ENCODE measurements at places on chromosomes 4 and X. TPM values are rescaled to one million over a fixed set of nuclear protein-coding genes. Genes with fewer than 3 reads are reported as not detected.

DNA sequence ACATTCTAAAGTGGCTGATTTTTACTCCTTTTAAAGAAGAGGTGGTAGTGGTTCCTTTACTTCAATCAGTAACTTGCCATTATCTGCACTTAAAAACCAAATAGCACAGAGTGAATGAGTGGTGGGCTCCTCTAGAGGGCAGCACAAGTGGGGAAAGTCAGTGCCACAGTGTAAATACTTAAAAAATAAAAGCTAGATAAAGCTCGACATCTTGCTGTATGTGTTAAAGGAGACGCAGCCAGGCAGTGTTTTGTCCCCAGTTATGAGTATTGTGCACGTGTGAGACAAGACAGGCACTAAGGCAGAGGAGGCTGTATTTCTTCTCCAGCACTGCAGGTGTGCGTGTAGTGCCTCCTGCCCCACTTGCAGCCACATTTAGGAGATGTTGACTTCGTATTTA lies 24.6 kb downstream of the NAP1L5 start:
- no peak for DNase-seq

- no peak for DNase-seq
Observed at GRCh38 chr4:63717384-63717783, 691.9 kb downstream of the TECRL start.

DNA sequence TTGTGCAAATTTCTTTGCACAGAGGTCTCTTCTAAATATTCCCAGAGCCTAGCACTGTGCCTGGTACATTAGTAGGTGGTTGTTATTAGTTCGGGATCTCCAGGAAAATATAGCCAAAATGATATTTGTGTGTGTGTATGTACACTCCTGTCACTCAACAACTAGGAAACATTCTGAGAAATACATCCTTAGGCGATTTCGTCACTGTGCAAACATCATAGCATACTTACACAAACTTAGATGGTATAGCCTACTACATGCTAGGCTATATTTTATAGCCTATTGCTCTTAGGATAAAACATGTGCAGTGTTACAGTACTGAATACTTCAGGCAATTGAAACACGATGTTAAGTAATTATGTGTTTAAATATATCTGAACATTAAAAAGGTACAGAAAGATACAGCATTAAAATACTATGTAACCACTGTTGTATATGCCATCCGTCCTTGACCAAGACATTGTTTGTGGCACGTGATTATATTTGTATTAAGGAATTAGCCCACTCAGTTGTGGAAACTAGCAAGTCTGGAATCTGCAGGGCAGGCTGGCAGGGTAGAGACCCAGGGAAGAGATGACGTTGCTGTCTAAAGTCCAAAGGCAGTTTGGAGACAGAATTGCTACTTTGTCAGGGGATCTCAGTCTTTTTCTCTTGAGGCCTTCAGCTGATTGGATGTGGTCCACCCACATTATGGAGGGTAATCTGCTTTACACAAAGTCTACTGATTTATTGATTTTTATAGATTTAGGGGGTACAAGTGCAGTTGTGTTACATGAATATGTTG lies 106.9 kb downstream of the COL4A6 start:
- DNase-seq = no peak

GRCh38 chr4:146261041-146261440 lies 46.7 kb downstream of the REELD1 start:
- DNase-seq = no peak

Gene CT45A10
- not detected for total RNA-seq

Gene EREG
- 11.3 TPM for total RNA-seq

Gene NLGN4X
- 1.9 TPM for total RNA-seq
